Activated naive CD8-positive, alpha-beta T cell treated with anti-CD3 and anti-CD28 coated beads for 36 hours (primary cell): ENCODE measurements at places on chromosomes 6 and 20. TPM values are rescaled to one million over a fixed set of nuclear protein-coding genes. Genes with fewer than 3 reads are reported as not detected.

DNA sequence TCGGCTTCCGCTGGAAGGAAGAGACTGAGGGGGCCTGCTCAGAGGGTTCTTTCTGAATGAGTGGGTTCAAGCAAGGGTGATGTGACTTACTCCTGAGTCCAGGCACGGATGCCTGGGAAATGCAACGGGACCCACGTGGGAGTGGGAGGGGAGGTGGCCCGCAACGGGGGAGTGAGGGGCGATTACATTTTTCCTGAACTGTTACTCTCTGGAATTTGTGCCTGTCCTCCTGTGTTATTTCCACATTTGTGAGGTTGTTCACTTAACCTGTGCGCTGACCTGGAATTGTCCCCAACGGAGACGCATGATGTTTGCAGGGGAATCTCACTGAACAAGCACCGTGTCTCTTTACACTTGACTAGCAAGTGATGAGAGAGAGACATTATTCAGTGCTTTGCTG lies 209.4 kb downstream of the CDH4 start:
- DNase-seq: no peak
- no peaks in the 10 kb centered on the region for H3K36me3 ChIP-seq
- H3K27ac ChIP-seq: no peak overlapping the region
- H3K4me3 ChIP-seq: no peak overlapping the region

GRCh38 chr20:22821796-22822195 lies 213.3 kb upstream of the SSTR4 start:
- H3K36me3 ChIP-seq: no peaks in the 10 kb centered on the region
- DNase-seq: no peak
- no peaks in the 10 kb centered on the region for H3K4me1 ChIP-seq
- H3K4me3 ChIP-seq: no peak overlapping the region

The PHACTR2 gene
- total RNA-seq: 22.1 TPM

GRCh38 chr6:157328108-157328692 lies 4.9 kb upstream of the TMEM242 start:
- H3K27ac ChIP-seq: no peak overlapping the region
- no peak overlapping the region for H3K4me3 ChIP-seq
- H3K36me3 ChIP-seq: no peaks in the 10 kb centered on the region
- peaks cover 60% of the 10 kb centered on the region for H3K27me3 ChIP-seq

- H3K4me3 ChIP-seq: no peak overlapping the region
- peaks cover 8% of the 10 kb centered on the region for H3K27me3 ChIP-seq
- H3K4me1 ChIP-seq: no peaks in the 10 kb centered on the region
- no peaks in the 10 kb centered on the region for H3K36me3 ChIP-seq
- no peak for DNase-seq
These were observed 441.4 kb downstream of the BCKDHB start for GRCh38 chr6:80547827-80548226.

DNA sequence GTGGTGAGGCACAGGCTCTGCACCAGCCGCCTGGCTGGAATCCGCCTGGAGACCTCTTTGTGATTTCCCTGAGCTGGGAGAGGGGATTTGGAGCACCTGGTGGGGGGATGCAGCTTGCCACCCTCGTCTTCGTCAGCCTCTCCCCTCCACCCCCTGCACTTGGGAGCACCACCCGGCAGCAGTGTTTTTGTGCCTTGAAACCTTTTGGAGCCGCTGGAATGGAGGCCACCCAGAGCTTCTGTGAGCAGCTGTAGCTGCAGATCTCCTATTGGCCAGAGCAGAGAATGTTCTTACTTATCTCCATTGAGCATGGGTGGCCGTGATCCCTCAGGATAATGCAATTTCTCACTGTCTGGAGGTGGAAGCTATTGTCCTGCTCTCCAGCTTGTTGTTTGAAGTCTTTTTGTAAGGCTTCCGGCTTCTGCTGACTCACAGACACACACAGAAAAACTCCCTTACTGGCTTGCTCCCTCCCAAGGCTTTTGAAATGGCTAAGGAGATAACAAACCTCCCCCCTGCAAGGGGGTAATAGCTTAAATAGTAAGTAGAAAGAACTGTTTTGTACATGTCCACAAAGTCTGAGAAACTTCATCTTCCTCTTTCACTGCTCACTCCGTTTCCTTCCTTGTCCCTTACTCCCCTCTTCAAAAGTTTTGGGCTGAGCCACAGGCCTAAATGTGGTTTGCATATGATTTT lies 271.2 kb downstream of the PRL start:
- DNase-seq: peak; percentile 4
- H3K27ac ChIP-seq: peak overlapping the region; percentile 64

The SNRPB gene
- total RNA-seq: 481 TPM

DNA sequence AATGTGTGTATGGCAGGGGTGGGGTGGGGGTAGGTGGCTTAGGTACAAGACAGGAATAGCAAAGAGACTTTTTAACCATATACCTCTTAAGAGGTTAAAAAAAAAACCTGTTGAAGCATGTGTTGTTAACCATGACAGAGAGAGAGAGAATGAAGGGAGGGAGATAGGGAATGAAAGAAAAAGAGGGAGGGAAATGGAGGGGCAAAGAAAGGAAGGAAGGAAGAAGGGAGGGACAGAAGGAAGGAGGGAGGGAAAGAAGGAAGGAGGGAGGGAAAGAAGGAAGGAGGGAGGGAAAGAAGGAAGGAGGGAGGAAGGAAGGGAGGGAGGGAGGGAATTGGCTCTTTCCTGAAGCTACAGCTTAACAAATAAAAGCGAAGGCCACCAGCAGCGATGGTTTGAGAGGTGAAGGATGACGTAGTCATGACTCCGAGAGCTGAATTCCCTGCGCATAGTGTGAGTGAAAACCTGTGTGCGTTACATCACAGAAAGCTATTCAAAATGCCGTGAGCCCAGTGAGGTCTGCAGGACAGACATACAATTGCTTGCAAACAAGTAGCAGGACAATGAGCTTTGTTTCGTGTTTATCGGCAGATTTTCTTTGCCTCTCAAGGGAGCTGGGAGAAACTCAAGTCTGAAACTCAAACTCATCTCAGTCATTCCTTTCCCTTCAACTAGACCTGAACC lies 88.6 kb upstream of the NEDD9 start:
- peaks cover 49% of the 10 kb centered on the region for H3K36me3 ChIP-seq
- no peaks in the 10 kb centered on the region for H3K27me3 ChIP-seq
- H3K27ac ChIP-seq: peak overlapping the region; percentile 64
- peaks cover 59% of the 10 kb centered on the region for H3K4me1 ChIP-seq

DNA sequence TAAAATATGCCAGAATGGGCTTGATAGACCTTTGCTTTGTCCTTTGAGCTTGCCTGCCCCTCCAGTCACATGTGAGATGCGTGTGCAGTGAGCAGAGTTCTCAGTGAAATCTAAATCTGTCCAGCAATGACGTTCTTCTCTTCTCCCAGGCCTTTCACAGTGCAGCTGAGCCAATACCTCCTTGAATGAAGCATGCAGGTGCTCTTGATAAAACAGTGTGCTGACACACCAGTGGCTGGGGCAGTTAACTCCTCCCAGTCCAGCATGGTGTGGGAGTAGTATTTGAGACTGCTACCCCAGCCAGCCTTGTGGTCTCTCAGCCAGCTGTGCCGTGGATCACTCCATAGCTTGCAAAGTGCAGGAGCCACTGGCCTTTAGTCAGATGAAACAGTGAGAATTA lies 240.5 kb downstream of the FARS2 start:
- H3K27ac ChIP-seq: no peak overlapping the region
- H3K27me3 ChIP-seq: no peaks in the 10 kb centered on the region
- H3K4me3 ChIP-seq: no peak overlapping the region

The PACRG gene
- 0.50 TPM for total RNA-seq

DNA sequence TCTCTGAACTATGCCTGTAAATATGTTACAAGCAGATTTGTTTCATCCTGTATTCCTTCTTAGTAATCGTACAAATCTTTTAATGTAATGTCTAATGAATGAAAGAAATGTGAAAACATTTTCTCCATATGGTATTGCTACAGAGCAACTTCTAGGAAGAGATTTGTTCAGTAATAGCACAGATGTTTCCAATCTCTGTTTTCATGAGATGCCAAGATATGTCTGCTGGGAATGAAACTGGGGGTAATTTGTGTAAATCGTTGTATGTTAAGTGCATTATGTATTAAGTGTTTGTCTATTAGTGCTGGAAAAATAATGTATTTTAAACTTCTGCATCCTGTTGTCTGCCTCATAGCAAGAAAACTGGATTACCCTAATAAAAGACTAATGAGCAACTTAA lies 722.2 kb upstream of the EYS start:
- no peaks in the 10 kb centered on the region for H3K36me3 ChIP-seq
- no peaks in the 10 kb centered on the region for H3K27me3 ChIP-seq
- no peak for DNase-seq
- H3K4me3 ChIP-seq: no peak overlapping the region

The RSPH9 gene
- not detected for total RNA-seq

DNA sequence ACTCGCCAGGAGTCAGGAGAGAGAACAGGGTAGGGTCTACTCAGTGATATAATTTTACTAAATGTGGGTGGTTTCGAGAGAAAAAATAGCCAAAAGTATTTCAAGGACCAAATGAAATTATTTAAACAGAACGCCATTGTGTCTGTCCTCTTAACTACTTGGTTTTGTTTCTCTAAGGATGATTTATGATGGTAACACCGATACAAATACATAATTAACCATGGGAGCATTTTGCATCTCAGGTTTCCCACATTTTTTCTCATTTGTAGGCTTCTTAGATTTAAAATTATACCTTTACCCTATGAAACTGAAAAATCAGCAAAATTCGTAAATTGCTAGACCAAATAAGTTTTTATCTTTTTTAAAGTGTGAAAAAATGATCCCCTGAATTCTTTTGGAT lies 188.2 kb downstream of the ZFP64 start:
- H3K27me3 ChIP-seq: peaks cover 29% of the 10 kb centered on the region
- no peaks in the 10 kb centered on the region for H3K36me3 ChIP-seq
- no peak overlapping the region for H3K27ac ChIP-seq

The HCRTR2 gene
- not detected for total RNA-seq

GRCh38 chr6:37083243-37084138 lies 78.0 kb downstream of the FGD2 start:
- peaks cover 3% of the 10 kb centered on the region for H3K4me1 ChIP-seq
- H3K4me3 ChIP-seq: no peak overlapping the region
- H3K27ac ChIP-seq: no peak overlapping the region
- H3K36me3 ChIP-seq: no peaks in the 10 kb centered on the region

The TPBG gene
- not detected for total RNA-seq

DNA sequence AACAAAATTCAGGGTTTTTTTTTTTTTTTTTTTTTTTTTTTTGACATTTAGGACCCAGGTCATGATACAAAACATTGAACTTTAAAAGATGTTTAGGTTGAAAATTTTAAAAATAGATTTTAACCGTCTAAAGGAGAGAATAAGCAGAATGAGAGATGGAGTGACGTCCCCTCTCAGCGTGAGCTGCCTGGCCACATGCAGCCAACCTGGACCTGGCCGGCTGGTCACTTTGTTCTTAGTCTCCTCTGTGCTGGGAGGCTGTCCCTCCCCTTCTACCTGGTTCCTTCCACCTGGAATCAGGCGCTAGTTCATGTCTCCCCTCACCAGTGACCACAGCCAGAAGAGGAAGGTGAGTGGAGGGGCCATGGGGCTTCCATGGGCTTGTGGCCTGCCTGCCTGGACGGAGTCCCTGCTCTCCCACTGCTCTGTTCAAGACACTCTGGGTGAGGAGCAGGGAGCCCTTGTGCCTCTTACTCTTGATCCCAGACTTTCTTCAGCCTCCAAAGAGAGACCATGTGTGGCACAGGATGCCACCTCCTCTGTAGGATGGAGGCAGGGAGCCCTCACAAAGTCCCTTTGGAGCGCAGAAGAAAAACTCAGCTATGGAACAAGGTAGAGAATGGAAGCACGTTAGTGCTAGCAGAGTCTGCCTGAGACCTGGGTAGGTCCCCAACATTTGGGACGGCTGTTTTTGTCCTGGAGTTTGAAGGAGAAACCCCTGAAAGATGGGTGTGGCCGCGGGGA lies 31.7 kb downstream of the IRF4 start:
- DNase-seq: no peak
- H3K36me3 ChIP-seq: peaks cover 2% of the 10 kb centered on the region
- peaks cover 24% of the 10 kb centered on the region for H3K4me1 ChIP-seq
- peak overlapping the region; percentile 87 for H3K27ac ChIP-seq
- no peak overlapping the region for H3K4me3 ChIP-seq

The WRNIP1 gene
- 47.8 TPM for total RNA-seq

DNA sequence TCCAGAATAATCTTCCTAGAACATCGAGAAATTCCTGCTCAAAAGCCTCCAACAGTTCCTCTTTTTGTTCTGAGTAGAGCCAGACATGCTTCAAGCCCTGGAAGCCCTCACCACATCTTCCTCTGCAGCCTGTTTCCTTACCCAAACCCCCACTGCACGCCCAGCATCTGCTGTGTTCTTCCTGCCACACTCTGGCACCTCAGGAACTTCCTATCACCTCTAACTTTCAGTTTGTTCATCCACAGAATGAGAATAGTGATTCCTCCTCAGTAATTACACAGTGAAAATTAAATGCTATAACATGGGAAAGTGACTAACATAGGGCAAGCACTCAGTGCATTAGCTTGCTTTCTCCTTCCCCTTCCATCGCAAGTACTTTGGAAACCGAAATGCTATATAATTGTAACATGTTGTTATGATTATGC lies 26.3 kb downstream of the C6orf89 start:
- H3K27me3 ChIP-seq: no peaks in the 10 kb centered on the region
- peak overlapping the region; percentile 67 for H3K4me3 ChIP-seq
- peaks cover 43% of the 10 kb centered on the region for H3K4me1 ChIP-seq

GRCh38 chr20:46341074-46342009 lies 33.0 kb upstream of the CDH22 start:
- H3K4me3 ChIP-seq: no peak overlapping the region
- no peak overlapping the region for H3K27ac ChIP-seq
- H3K4me1 ChIP-seq: peaks cover 13% of the 10 kb centered on the region
- peaks cover 4% of the 10 kb centered on the region for H3K27me3 ChIP-seq
- no peak for DNase-seq

DNA sequence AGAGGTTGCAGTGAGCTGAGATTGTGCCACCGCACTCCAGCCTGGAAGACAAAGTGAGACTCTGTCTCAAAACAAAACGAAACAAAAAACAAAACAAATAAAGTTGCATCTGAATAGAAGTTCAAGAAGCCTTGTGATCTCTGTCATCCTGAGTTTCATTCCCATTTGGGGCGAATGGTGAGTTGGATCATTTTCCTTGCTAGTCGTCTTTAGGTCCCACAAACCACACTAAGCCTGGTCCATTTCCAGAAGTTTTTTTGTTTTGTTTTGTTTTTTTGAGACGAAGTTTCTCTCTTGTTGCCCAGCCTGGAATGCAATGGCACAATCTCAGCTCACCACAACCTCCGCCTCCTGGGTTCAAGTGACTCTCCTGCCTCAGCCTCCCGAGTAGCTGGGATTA lies 33.8 kb downstream of the ZNF217 start:
- peaks cover 12% of the 10 kb centered on the region for H3K36me3 ChIP-seq
- no peaks in the 10 kb centered on the region for H3K27me3 ChIP-seq
- peaks cover 2% of the 10 kb centered on the region for H3K4me1 ChIP-seq
- H3K4me3 ChIP-seq: no peak overlapping the region

The NOTCH4 gene
- total RNA-seq: 1.3 TPM

DNA sequence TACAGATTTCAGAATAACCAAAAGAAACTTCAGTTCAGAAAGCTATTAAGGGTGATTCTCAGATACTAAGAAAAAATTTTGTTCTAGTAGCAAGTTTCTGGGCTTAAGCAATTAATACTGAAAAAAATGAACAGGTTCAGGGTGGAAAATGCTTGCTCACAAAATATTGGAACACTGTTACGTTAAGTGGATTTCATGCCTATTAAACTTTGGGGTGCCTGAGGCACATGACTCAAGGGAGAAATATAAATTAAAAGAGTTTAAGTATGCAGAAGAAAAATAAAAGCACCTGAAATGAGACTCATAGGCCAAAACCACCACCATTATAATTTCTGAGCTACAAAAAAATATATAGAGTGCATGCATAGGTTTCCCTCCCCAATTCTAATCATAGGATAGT lies 32.3 kb upstream of the HSF2 start:
- H3K27me3 ChIP-seq: no peaks in the 10 kb centered on the region
- no peaks in the 10 kb centered on the region for H3K36me3 ChIP-seq
- H3K27ac ChIP-seq: no peak overlapping the region

The TRAPPC3L gene
- total RNA-seq: not detected

- peaks cover 9% of the 10 kb centered on the region for H3K36me3 ChIP-seq
- H3K27ac ChIP-seq: no peak overlapping the region
- H3K4me3 ChIP-seq: no peak overlapping the region
- H3K27me3 ChIP-seq: no peaks in the 10 kb centered on the region
These were observed 3.2 kb upstream of the IFNGR1 start for GRCh38 chr6:137222381-137222780.

The HUS1B gene
- total RNA-seq: 0.84 TPM
